ENCODE measurements at places on chromosomes 1 and 21.
A peak's percentile ranks its signal among the peaks of the same experiment; 100 is the strongest.

- no peak for DNase-seq
Observed at GRCh38 chr1:233209481-233209880, 86.0 kb downstream of the PCNX2 start.

DNA sequence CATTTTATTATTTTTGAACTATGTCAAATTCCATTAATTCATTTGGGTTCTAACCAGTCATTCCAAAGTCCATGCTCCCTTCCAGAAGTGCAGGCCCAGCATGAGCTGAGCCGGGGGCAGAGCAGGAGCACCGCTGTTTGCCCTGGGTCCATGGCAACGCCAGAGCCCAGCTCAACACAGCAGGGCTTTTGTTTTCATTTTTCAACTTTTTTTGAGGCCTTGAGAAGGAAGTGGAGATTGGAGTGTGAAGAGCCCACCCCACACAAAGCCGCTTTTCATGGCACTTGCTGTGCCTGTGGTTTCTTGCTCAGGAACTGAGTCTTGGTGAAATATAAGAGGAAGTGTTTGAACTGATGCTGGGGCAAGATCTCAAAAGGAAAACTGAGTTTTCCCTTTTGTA, 13.2 kb upstream of the PRMT2 start:
- DNase-seq: peak; percentile 69

DNA sequence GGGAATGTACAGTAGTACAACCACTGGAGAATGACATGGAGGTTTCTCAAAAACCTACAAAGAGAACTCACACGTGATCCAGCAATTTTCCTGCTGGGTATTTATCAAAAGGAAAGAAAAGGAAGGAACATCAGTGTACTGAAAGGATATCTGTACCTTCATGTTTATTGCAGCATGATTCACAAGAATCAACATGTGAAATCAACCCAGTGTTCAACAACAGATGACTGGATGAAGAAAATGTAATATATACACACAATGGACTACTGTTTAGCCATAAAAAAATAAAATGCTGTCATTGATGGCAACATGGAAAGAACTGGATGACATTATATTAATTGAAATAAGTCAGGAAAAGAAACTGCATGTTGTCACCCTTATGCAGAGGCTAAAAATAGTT, 19.0 kb upstream of the CYP4A11 start:
- no peak for DNase-seq

- DNase-seq: no peak
Observed at GRCh38 chr1:92949937-92950817, 11.1 kb downstream of the DIPK1A start.

DNA sequence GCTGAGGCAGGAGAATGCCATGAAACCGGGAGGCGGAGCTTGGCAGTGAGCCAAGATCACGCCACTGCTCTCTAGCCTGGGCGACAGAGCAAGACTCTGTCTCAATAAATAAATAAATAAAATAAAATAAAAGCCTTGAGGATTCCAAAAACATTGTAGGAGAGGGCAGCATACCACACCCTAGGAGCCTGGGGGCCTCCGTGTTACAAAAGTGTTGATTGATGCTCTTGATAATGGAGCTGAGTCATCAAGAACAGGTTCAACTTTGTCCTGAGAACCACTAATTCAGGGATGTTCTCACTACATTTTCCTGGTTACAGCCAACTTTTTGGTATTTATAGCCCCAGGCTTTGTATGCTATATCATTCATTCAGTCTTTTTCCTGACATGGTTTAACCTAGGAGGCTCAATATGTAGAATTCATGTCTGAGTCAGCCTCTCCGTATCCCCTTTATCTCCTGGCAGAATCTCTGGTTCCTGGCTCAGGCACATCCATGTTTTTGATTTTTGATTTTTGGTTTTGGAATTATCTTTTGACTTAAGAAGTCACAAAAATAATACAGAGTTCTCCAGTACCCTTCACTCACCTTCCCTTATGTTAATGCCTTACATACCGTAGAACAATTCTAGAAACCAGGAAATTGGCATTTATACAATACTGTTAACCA, 69.4 kb downstream of the LRRC8D start:
- DNase-seq: no peak

DNA sequence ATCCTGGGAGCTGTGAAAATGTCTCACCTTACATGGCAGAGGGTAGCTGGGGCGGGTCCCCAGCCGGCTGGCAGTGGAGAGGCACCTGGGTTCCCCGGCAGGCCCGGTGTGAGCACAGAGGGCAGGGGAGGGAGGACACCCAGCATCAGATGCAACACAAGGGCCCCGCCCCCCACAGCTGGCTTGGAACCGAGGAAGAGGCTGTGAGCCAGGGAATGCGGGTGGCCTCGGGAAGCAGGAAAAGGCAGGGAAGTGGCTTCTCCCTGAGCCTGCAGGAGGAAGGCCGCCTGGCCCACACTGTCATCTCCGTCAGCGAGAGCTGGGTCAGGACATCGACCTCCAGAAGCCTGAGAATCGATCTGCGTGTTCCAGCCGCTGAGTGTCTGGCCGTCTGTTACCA, 87.3 kb downstream of the SIK1 start:
- DNase-seq: no peak

GRCh38 chr1:12658531-12659453, 14.9 kb downstream of the AADACL4 start:
- peak; percentile 88 for DNase-seq

DNA sequence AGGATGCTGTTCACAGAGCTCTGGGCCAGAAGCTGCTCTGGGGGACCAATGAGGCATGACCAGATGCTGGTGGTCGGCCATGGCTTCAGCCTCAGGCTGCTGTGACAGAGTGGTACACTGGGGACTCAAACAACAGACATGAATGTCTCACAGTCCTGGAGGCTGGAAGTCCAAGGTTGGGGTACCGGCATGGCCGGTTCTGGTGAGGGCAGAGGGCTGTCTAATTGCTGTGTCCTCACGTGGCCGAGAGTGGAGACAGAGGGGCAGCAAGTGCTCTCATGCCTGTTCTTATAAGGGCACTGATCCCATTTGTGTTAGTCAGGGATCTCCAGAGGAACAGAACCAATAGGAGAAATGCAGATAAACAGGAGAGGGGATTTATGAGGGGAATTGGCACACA, 253.5 kb upstream of the C1orf174 start:
- DNase-seq: no peak

- DNase-seq: no peak
Observed at GRCh38 chr1:172719694-172720138, 60.8 kb downstream of the FASLG start.

DNA sequence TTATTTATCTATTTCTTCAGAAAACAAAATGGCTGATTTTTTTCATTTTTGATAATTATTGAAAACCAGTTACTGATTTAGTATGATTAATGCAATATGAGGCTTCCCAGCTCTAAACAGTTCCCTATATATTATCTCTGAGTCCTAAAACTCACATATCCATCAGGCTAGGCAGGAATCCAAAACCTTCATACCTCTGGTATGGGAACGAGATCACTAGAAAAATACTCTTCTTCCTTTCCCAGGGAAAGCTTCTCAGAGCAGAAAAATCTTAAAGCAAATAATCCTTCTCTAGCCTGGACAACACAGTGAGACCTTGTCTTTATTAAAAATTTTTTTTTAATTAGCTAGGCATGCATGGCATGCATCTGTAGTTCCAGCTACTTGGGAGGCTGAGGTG, 42.5 kb downstream of the KDM5B start:
- no peak for DNase-seq

DNA sequence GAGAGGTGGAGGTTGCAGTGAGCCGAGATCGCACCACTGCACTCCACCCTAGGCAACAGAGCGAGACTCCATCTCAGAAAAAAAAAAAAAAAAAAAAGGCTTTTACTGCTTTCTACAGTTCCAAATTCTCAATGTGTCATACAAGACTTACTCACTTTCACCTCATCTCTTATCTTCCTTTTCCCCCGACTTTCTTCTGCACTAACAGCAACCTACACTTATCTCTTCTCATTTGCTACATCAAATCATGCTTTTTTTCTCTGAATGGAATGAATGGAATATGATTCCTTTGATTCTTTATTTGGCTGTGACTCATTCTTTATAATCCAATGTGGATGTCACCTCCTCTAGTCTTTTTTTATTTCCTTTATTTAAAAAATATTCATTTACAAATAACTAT, 168.4 kb upstream of the DMRTA2 start:
- no peak for DNase-seq

DNA sequence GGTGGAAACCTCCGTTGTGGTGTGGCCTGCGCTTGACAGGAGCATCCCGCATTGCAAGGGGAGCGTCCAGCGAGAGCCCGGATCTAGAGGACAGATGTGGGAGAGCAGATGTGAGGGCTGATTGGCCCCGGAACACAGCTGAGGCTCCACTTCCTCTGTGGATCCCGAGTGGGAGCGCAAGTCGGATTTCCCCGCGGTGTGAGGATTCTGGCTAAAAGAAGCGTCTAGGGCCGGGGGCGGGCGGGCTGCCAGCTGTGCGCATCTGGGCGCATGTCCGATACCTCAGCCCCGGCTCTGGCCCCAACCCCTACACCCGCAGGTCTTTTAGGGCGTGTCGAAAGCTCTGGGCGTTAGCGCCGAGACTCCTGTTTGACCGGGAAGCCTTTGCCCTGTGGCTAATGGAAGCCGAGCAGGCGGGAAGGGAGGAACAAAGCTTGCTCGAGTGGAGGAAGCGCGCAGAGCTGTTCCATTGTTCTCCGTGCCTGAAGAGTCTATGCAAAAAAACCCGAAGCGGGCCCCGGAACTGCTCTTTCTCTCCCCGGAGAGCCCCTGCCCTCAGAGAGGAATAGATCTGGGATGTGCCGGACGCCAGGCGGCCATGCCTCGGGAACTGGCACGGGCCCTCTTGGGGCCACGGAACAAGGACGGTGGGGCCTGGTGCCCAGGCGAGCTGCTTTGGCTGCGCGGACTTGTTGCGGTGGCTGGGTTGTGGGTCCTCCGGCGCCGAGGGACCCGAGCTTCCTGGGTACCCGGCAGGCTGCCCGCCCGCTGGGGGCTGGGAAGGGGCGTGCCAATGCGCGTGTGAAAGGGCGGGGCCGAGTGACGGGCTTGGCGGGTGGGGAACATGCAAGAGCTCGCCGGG, 111.1 kb downstream of the NAV1 start:
- DNase-seq: no peak

DNA sequence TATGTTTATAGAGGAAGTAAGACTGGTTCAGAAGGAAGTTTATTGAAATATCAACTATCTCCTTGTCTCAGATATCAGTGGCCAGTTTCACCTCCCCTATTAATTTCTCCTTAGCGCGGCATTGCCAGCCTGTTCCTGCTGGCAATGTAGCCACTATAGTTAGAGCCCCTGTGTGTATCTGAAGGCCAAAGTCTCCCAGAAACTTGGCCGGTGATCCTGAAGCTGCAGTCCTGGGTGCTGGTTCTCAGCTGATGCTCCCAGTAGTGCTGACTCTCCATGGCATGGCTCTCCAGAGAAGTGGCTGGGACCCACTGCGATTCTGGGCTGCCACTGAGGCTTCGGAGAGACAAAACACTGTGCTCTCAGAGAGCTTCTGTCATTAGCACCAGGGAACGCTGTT, 59.9 kb downstream of the TNN start:
- DNase-seq: no peak

GRCh38 chr1:22171951-22172715, 29.2 kb upstream of the WNT4 start:
- DNase-seq: no peak

DNA sequence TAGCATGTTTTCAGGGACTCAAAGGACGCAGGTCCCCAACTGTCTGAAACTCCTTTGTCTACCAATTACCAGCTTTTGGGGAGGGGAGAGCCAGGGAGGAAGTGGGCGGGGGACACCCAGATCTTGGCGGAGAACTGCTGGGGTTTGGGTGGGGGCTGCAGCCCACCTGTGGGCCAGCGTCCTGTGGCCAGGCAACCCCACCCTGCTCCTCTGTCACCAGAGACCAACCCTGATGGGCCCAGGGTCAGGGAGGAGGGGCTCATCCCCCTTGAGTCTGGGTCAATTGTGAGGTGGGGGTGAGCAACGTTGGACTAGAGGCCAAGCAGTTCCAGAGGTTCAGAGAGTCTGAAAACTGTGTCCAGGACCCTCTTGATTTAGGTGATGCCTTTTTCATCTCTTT, 96.1 kb upstream of the TARDBP start:
- DNase-seq: peak; percentile 24

DNA sequence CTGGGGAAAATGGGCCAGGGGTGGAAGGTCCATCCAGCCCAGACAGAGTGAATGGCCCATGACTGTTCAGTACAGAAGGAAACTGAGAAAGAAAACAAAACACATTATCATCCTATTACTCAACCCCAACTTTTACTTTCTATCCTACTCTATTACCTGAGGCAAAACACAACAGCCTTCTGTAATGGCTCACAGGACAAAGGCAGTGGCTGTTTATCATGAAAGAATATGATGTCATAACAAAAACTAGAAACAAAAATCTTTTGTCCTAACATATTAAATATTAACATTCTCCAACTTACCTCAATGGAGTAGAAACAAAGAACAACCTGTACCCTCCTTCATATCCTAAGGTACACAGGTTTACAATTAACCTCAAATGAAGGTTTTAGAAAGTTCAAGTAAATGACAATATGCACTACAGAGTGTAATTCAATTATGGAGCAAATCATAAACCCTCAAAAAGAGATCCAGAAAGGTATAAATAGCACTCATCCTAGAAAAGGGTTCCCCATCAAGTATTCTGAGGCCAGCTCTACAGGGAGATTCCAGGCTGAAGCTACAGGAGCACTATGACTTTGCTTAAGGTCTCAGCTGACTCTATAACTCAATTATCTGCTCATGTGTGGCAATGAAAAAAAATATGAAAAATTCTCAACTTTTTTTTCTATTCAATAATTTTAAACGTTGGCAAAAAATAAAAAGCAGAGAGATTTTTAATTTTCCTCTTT, 15.1 kb downstream of the ELK4 start:
- DNase-seq: no peak

- DNase-seq: no peak
Observed at GRCh38 chr1:19436716-19437476, 48.4 kb downstream of the CAPZB start.

GRCh38 chr1:116825720-116826438, 71.6 kb downstream of the CD2 start:
- DNase-seq: no peak

- DNase-seq: no peak
Observed at GRCh38 chr1:237713916-237714315, 176.8 kb downstream of the ZP4 start.

DNA sequence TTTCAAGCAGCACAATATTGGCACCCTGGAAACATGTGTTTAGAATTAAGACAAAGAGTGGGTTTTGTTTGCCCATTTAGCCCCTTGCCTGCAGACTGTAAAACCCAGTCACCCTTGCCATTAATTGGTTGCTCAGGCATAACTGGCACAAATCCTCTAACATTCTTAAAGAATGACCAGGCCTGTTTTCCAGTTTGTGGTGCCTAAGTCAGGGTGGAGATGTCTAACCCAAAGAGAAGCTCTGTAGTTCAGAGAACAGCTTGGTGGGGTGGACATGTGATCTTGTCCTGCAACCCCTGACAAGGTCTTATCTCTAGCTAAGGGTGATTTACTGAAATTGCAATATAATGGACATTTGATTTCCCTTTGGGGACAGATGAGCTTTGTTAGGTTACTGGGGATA, 8.8 kb upstream of the ANGPTL7 start:
- DNase-seq: no peak

- DNase-seq: peak; percentile 59
Observed at GRCh38 chr1:906600-907420, 16.9 kb upstream of the SAMD11 start.
